Hypothalamus (tissue), 51 donors: ENCODE measurements at places on chromosomes 4 and X.

GRCh38 chrX:107686792-107687191 lies 58.5 kb downstream of the PRPS1 start:
- DNase-seq = no peak

DNA sequence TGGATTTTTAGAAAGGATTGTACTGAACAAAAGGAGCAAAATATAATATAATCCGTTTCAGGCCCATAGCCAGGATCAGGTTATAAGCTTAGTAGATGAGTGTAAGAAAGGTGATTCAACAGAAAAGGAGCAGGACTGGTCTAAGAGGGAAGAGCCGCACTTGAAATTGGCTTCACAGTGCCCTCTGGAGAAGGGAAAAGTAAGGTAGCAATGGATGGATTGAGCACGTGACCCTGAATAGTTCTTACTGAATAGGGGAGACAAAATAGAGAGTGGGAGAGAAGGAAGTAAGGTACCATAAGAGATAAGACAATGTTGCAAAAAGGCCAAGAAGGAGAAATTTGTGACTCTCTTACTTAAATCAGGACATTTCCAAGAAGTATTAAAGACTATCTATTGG lies 15.6 kb downstream of the CXorf66 start:
- DNase-seq = no peak

DNA sequence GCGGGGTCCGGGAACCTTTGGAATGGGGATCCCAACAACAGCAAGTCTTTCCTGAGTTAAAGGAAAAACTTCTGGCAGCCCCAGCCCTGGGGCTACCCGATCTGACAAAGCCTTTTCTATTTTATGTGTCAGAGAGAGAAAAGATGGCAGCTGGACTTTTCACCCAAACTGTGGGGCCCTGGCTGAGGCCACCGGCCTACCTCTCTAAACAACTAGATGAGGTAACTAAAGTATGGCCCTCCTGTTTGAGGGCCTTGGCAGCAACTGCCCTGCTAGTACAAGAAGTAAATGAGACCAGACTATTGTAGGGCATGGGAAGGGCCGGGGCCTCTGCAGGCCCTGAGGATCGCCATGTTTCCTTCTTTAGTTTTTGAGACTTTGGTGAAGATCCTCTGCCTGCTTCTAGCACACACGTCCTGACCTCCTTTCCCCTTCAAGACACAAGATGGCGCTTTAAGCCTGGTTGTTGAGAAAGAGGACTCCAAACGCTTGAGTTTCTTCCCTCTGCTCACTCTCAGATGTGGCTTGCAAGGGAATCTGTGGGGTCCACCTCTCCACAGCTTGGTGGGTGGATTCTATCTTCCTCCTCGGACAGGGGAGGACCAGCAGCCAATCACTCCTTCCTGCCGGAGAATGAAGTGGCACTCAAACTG lies 18.5 kb upstream of the DRD5 start:
- DNase-seq = no peak

DNA sequence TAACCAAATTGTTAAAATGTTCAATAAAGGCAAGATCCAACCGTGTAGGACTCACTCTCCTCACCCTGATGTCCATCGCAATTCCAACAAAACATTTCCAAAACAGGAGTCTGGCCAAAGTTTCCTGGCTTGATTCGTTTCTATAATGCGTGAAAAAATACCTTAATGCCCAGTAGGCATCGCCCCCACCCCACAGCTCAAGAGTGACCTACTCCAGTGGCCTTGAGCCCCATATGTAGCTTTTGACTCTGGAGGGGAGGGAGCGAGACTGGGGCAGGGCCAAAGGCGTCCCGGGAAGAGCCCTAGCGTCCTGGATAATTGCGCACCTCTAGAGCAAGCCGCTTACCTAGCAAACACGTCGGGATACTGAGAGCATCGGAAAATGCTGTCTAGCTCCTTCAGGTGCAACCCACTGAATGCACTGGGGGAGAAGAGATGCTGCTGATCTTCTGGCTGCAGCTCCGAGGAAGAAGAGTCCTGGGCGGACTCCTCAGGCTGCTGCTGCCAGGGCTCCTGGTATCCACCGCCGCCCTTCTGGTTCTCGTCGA lies 55.6 kb upstream of the NKAP start:
- DNase-seq = no peak

DNA sequence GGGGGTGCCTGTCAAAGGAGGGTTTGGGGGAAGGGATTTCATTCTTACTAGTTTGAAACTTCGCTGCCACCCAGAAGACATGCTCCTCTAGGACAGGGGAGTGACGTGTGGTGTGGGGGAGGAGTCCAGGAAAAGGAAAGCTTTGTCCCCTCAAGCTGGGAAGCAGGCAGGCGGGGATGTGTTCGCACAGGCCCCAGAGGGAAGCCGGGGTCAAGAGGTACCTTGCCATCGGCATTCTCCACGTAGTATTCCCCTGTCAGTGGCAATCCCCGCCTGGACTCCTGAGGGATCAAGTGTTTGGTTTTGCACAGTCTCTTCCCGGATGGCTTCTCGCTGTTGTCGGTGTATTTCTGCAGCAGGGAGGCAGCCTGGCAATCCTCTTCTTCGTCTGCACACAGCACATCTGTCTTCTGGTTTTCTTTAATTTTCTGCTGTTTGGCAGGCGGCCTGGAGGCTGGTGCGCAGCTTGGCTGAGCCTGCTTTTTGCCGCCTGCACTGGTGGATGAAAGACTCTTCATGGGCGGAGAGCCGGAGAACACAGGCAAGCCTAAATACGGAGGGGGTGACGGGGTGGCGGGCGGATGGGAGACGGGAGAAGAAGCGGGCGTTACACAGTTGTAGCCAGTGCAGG lies 35.1 kb downstream of the BCOR start:
- DNase-seq = peak; percentile 15

GRCh38 chr4:125573368-125573767 lies 258.6 kb downstream of the FAT4 start:
- no peak for DNase-seq

GRCh38 chr4:61824454-61824853 lies 624.3 kb downstream of the ADGRL3 start:
- DNase-seq = no peak

DNA sequence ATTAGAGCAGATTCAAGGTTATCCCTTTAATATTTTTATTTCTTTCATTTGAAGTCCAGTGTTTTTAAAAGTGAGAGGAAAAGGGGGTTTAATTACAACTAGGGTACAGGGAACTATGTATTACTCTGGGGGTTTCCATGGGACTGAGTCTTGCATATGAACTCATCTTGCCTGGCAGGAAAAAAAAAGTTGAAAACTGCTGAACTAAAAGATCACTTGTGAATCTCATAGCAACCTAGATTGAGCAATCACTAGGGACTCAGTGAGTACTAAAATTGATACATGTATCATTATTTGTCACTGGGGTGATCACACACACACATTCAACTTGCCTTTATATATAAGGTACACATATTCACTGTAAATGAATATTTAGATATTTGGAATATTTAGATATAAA lies 180.7 kb upstream of the SFRP2 start:
- no peak for DNase-seq

DNA sequence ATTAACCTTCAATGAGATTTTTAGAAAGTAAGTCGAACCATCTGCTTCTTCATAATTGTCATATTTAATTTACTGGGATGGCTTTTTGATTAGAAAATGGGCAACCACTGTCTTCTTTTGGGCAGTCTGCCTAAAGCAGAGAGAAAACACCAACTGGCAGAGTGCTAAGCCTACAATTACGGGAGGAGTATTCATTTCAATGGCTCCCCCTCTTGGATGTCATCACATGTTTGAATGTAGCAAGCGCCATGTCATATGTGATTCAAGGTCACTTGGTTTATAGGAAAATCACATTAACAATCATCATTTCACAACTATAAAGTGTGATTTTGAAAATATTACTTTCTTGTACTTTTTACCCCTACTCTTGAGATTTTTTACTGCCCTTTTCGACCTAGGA lies 261.9 kb downstream of the FRMPD4 start:
- no peak for DNase-seq

- no peak for DNase-seq
Observed at GRCh38 chr4:76748649-76749048, 149.3 kb downstream of the SOWAHB start.

DNA sequence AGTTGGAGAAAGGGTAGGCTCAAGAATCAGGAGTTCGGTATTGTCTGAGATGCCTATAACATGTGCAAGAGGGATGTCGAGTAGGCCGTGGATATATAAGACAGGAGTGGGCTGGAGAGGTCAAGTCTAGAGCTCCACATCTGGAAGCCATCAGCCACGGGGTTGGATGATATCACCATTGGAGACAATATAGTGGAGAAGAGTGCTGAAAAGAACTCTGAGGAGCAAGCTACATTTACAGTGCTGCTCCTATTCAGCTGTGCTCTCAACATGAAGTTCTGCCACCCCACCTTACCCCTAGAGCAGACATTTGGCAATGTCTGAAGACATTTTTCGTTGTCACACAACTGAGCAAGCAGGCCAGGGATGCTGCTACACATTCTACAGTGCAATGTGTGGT lies 20.9 kb upstream of the PLAC1 start:
- no peak for DNase-seq

- no peak for DNase-seq
Observed at GRCh38 chr4:107423677-107424405, 296.2 kb downstream of the PAPSS1 start.

DNA sequence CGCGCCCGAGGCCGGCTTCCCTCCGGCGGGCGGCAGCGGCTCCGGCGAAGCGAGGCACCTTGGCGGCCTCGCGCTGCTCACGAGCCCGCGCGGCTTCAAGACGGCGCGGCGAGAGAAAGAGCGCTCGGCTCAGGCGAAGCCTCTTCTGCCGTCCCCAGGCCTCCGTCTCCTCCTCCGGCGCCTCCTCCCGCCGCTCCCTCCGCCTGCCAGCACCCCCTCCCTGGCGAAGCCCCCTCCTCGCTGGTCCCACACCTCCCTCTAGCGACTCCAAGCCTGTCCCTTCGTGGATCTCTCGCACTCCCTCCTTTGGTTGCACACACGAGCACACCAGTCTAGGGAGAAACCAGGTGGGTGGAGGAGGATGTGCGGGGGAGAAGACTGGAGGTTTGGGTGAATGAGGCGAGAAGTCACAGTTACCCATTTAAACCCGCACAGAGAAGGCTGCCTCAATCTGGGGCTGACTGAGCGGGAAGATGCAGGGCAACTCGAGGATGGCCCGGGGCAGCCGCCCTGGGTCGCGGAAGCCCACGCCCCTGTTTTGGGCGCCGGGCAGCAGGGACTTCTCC lies at the start of gene CAMK2D:
CAMK2D (minus strand) TSS at position 119 of the 566 bp plus-strand sequence. CDS start 670 bp downstream, outside the sequence.
- peak; percentile 81 for DNase-seq

DNA sequence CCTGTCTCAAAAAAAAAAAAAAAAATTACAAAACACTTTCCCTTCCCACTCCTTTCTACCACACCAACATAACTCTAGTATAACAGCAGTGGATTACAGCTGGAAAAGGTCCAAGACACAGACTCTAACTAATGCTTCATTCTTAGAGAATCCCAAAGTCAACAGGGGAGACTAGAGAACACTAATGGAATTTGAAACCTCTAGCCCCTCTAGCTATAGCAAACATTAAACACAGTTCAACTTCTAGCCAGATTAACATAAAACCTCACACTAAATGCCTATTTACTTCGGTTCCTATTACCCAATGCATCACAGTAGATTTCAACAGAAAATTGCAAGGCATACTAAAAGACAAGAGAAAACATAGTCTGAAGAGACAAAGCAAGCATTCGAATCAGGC lies 10.5 kb upstream of the DHX15 start:
- DNase-seq = no peak

GRCh38 chr4:26116057-26116456 lies 202.0 kb downstream of the SMIM20 start:
- DNase-seq = no peak

GRCh38 chr4:76582074-76582816 lies 147.2 kb downstream of the SHROOM3 start:
- no peak for DNase-seq

DNA sequence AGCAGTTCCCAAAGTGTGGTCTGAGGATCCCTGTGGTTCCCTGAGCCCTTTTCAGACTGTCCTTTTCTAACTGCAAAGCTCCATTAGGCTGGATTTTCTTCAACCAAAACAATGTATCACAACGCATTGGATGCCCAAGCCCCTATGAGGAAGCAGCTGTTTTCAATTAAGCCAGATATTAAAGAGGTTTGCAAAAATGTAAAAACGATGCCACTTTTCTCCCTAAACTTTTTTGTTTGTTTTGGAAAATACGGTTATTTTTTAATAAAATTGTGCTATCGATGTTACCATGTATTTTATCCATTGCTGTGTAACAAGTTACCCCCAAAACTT lies 170.4 kb upstream of the BCOR start:
- no peak for DNase-seq

DNA sequence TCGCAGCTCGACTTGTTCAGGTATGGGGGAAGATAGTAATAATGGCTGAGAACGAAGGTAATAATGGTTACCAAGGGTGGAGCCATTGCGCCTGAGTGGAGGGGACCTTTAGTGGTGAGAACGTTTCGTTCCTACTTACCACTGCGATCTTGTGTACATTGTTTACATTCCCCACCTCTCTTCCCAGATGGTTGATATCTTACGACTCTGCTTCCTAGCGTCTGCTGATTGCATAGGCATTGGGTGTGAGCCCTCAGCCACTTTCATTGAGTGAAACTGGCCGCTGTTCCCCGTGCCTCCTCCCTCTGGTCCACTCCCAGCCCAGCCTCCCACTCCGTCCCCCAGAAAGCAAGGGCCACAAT lies 850 bp downstream of the IGBP1 start:
- DNase-seq = no peak

DNA sequence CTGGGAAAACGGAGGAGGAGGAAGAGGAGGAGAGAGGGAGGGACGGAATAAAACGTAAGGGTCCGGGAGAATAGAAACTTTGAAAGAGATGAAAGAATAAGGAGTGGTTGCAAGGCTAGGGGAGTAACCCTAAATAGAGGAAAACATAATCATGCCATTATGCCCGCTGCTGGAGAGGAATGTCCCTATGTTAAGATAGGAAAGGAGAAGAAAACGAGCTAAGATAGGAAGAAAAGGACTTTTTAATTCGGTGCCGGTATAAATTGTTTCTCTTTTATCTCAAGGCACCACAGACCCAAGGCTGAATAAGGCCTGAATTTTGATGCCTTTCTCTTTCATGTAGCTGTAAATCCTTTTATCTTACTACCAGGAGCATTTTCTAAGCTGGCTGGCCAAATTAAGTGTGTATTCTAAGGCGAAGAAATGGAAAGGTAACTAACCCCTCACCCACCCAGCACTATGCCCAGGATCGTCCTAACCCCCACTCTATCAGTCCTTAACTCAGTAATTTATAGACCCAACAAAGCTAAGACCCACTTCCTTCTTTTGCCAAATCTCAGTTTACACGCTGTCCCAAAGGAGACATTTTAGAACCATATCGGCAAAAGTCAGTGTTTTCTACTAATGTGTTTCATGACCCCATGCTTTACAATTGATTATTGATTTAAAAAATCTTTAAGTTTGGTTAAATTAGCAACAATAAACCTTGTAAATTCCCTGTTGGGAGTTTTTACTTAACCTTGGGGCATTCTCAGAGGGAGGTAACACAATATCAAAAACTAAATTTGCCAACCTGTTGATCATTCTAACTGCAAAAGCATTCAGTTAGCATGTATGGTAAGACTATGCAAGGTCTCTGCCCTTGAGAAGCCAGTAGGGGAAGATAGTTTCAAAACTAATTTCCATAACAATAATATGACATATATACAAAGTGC lies 1.1 kb upstream of the CUL4B start:
- no peak for DNase-seq

GRCh38 chr4:62210486-62210885 lies 1010.4 kb downstream of the ADGRL3 start:
- DNase-seq = no peak

GRCh38 chr4:87911252-87911774 lies 64.2 kb upstream of the SPP1 start:
- no peak for DNase-seq

GRCh38 chr4:15341733-15342300 lies 86.0 kb upstream of the C1QTNF7 start:
- DNase-seq = no peak

GRCh38 chr4:185110375-185110823 lies 32.7 kb upstream of the SLC25A4 start:
- DNase-seq = no peak
